ENCODE measurements at places on chromosomes 2 and 18.

- peak; percentile 16 for DNase-seq
Observed at GRCh38 chr2:209579230-209579749, 155.4 kb downstream of the MAP2 start.

DNA sequence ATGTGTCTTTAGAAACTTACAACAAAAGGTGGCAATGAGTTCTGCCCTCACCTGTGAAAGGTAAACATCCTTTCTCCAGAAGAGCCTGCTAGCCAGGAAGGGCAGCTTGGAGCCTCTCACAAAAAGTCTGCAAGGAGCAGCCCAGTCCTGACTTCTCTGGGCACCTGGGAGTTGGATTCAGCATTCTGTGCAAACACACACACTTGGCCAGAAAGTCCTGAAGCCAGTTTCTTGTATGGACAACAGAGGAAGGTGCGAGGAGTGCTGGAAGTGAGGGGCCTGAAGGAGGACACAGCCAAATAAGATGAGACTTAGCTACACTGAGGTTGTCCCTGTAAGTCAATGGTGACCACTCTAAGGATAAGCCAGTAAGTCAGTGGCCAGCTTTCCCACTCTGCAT lies 52.4 kb upstream of the SLC1A4 start:
- DNase-seq: no peak

GRCh38 chr2:203586696-203587095 lies 51.6 kb upstream of the RAPH1 start:
- no peak for DNase-seq

DNA sequence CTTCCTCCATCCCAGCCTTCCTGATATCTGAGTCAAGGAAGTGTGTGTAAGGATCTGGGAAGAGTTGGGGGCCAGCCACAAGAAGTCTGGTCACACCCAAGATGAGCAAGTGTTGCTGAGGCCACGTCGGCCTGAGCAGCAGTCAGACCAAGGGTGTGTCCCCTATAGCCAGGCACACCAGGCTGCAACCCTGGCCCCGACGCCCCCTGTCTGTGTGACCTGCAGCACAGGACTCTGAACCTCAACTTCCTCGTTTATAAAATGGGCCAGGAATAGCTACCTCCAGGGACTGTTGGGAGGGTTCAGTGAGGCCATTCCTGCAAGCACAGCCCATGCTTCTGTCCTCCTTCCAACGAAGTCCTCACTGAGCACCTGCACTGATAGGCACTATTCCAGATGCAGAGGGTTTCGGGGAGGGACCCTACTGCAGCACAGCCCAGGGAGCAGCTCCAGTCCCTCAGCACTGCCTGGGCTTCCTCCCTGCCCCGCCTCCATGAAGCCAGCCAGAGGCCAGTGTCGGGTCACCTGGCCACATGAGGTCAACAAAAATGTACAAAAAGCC lies 13.3 kb downstream of the LIMS2 start:
- no peak for DNase-seq

DNA sequence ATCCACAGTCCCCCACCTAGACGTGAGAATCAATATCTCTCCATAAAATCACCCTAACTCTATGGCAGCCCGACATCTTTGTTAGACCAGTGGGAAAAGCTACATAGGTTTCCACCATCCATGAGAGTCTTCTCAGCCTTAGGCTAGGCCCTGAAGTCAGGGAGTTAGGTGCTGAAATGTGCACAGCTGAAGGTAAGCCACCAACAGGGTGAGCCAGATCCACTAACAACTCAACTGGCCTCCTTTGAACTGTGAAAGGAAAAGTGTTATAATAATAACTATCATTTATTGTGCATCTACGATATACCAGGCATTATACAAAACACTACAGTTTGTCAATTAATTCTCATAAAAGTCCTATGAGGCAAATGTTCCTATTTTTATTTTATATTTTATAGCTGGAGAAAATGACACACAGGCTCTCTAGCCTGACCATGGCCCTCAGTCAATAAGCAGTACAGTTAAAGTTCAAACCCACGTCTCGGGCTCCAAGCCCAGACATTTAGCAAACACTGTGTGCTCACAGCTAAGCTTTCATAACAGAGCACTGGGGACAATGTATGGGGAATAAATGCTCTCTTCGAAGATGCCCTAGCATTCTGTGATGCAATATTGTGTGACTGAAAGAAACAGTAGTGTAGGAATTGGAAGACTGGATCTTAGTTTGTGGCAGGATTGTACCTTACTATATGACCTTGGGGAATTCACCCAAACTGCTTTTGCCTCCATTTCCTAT lies 11.2 kb upstream of the CYP27C1 start:
- no peak for DNase-seq

GRCh38 chr2:1375794-1376193 lies 37.5 kb upstream of the TPO start:
- no peak for DNase-seq

GRCh38 chr2:112542123-112542983 lies at the start of gene POLR1B:
Gene POLR1B, plus strand, starts transcription at chr2:112542465. Its CDS starts 30 bp downstream, at chr2:112542495.
- DNase-seq: peak; percentile 92

DNA sequence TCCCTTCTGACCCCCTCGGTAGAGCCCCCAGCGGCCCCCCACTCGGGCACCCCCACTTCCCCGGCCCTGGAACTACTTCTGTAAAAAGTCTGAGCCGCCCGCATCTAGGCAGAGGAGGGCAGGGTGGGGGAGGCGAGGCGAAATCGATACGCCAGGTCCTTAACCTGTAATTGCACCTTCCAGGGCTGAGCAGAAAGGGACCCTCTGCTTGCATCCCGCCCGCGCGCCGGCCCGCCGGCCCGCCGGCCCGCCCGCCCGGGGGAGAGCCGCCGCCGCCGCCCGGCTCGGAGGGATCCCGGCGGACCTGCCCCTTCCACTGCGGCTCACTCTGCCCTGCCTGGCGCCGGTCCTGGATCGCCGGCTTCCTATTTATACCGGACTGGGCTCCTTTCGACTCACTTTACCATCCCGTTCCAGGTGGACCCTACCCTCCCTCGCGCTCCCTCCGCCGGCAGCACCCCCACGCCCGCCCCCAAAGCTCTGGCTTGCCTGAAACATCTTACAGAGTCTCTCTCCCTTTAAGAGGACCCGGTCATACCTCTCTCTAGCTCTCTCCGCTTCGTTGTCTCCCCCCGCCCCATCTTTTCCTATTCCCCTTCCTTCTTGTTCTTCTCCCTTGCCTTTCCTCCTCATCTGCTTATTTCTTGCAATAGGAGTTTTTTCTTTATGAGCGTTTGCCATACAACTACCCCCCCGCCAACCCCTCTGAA lies 797 bp downstream of the KLHL14 start:
- no peak for DNase-seq

Measured in KBM-7 (cell line).